ENCODE measurements at places on chromosomes 1 and 21. TPM values are rescaled to one million over a fixed set of nuclear protein-coding genes. Genes with fewer than 3 reads are reported as not detected.

SERTAD4 gene
- 3.7 TPM for total RNA-seq

TFAP2E gene
- total RNA-seq: 0.48 TPM

ETV3 gene
- 19.7 TPM for total RNA-seq

DNA sequence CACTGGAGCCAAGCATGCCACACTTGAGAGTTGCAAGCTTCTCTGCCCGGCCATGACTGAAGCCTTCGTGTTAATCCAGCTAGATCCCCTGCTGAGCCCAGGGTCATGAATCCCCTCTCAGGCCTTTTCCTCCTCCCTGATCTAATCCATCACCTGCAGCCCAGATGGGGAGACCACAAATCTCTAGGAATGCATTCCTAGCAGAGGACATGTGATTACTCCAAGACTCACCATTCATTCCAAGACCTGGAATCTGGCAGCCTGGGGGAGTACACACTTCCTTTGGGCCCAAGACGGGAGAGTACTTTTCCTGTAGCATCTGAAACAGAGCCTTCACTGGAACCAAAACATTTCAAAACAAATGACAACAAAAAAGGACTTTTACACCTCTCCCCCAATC lies 269.3 kb upstream of the NFIA start:
- DNase-seq: no peak

DNA sequence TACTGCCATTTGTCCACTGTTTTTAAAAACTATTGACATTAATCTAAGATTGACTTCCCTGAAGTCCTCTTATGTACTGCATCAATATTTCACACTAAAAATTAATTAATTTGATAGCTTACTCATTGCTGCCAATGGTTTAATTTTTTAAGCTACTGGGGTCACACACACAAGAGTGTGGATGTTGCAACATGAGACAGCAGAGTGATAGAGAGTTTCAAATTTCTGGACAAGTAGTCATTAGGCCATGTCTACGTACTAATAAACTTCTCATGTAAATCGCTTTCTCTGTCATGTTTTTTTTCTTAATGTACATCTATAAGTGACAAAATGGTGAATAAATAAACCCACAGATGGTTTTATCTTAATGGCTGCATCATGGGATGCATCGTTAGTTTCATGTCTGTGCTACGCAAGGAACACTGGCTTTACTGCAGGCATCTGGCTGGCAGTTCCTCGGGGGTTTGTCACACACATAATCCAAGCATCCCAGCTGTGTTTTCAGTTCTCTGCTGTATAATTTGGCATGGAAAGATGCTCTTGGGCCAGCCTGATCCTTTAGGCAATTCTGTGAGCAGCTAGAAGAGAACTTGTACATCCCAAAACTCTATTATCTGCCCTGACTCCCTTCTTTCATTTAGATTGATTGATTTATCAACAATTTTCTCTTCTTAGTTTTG lies 16.4 kb upstream of the CHODL start:
- DNase-seq: no peak

- DNase-seq: no peak
Measured at GRCh38 chr21:41707231-41707959, 59.5 kb downstream of the RIPK4 start.

- no peak for DNase-seq
Measured at GRCh38 chr1:44067266-44068250, 36.3 kb upstream of the SLC6A9 start.

GRCh38 chr1:244138399-244138798 lies 87.3 kb downstream of the ZBTB18 start:
- DNase-seq: no peak

DNA sequence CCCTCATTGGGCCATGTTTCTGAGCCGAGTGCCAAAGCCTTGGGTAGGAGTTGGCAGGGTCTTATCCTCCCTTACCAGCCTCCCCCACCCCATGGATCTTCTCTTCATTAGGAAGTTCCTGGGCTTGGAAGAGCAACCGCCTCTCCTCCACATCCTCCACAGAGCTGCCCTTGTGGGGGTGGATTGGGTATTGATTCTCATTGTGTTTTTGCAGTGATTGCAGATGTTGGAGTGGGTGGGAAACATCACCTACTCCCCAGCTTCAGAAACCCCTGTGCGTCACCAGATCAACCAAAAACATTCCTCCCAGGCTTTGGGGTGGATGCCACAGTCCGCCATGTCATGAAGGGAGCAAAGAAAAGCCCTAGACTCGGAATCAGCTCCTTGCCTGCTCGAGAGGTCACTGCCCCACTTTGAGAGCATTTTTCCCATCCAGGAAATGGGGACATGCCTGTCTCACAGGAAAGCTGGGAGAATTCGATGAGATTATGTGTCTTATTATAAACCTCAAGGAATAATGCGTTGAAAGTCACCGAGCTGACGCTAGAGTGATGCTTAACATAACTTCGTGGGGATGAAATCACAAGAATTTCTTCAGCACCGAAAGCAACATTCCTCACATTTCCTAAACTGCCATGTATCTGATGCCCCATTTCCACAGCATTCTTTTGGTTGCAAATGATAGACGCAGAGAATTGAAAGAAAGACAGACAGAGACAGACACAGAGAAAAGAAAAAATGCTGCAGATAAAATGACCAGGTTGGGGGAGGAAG lies 44.7 kb upstream of the ZBTB40 start:
- DNase-seq: no peak

GRCh38 chr1:87950369-87950768 lies 621.7 kb downstream of the LMO4 start:
- no peak for DNase-seq

DNA sequence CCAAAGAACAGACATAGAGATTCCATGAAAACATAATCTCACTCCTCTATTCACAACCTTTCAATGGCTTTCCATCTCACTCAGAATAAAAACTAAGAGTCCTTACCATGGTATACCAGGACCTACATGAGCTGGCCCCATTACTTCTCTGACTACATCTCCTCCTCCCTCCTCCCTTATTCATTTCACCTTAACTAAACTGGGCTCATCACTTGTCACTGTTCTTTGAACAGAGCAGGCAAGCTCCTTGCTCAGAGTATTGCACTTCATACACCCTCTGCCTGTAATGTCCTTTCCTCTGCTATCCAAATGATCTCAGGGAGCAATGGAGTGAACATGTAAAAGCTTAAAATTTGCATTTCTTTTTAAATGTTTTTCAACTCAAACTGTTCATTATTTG lies 142.0 kb downstream of the MRPL39 start:
- no peak for DNase-seq

GRCh38 chr1:39132505-39133339 lies 71.8 kb upstream of the MACF1 start:
- DNase-seq: peak; percentile 83

- peak; percentile 31 for DNase-seq
Measured at GRCh38 chr1:34590211-34590623, 164.6 kb upstream of the GJB5 start.

GRCh38 chr1:10936998-10937901 lies 75.2 kb upstream of the TARDBP start:
- no peak for DNase-seq

- DNase-seq: no peak
Measured at GRCh38 chr21:17446737-17447136, 66.1 kb upstream of the CXADR start.

GRCh38 chr1:63545780-63546179 lies 22.5 kb downstream of the EFCAB7 start:
- DNase-seq: no peak

All from cardiac septum (tissue), 1 donor.